GM23248 (cell line): ENCODE measurements at places on chromosomes 16 and 17. TPM values are rescaled to one million over a fixed set of nuclear protein-coding genes. Genes with fewer than 3 reads are reported as not detected.

PLEKHH3 gene
- total RNA-seq = 19.0 and 32.2 TPM in 2 replicates

HOXB5 gene
- 0.22 TPM in 1 of 2 replicates, not detected in the other for total RNA-seq

HEATR9 gene
- not detected in 2 replicates for total RNA-seq

USB1 gene
- total RNA-seq = 7.6 and 19.7 TPM in 2 replicates

ADAMTS18 gene
- not detected in 2 replicates for total RNA-seq

TMEM88 gene
- not detected in 2 replicates for total RNA-seq

APOBR gene
- total RNA-seq = not detected in 2 replicates

PIK3R5 gene
- 0.11 TPM in 1 of 2 replicates, not detected in the other for total RNA-seq

SCNN1G gene
- total RNA-seq = not detected in 2 replicates

CLDN7 gene
- 4.5 and 5.4 TPM in 2 replicates for total RNA-seq

KRTAP9-2 gene
- total RNA-seq = not detected in 2 replicates

CAVIN1 gene
- total RNA-seq = 1,074 and 1,102 TPM in 2 replicates

KRT17 gene
- 0.51 and 3.8 TPM in 2 replicates for total RNA-seq

ACSM5 gene
- not detected in 2 replicates for total RNA-seq

TNP2 gene
- total RNA-seq = not detected in 2 replicates

GRCh38 chr17:57006040-57006439 lies 28.1 kb downstream of the SCPEP1 start:
- DNase-seq = no peak

DNA sequence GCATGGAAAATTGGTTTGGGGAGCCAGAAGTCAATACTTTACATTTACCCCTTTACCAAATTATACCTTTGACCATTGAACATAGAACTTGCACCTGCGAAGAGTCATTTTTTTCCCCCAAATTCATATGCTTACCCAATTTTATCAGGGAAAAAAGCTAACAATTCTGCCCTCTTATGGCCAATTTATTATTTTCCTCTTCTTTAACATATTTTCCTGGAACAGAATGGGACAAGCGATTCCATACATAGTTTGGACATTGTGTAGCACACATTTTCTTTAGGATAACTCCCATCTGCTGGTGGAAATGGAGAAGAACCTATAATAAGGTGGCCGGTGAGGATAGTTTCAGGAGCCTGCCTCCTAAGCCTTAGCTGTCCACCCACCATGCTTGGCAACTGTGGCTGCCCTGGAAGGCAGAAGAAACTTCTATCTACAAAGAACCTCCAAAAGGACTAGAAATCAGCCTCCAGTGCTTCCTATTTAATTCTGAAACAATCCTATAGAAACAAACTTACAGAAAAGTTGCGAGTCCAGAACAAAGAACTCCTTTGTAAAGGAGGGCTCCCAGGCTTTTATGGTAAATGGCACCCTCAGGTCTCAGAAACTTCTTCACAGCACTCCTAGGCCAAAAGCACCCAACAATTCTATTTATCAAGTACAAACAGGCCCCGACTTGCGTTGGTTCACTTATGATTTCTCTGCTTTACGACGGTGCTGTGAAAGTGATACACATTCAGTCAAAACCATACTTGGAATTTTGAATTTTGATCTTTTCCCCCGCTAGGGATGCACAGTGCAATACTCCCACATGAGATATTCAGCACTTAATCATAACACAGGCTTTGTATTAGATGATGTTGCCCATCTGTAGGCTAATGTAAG lies 64.1 kb upstream of the CACNG4 start:
- DNase-seq = peak; percentile 25

- DNase-seq = peak; percentile 91
Measured at GRCh38 chr17:65785109-65785508, 223.7 kb upstream of the AXIN2 start.

GRCh38 chr16:66484453-66485213 lies 57.5 kb downstream of the BEAN1 start:
- DNase-seq = no peak

DNA sequence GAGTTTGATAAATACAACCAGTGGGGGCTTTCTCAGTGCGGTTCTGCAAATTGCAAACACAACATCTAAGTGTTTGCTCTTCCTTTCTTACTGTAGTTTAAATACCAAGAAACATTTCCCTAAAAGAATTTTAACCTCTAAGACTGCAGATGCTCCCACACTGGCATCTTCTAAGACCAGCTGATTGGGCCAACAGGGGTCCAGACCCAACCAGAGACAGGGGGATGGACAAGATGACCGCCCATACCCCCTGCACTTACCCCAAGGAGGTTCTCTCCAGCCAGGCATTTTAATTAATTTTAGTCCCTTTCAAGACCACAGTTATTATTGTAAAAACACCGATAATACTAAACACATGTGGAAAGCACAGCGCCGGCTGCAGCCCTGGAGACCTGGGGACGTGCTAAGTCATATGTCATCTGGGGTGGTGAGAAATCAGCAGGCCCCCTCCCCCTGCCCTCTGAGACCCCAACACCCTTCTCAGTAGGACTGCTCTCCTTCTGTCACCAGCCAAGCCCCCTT lies 242.3 kb downstream of the SOX9 start:
- DNase-seq = peak; percentile 45

GRCh38 chr17:17533901-17534441 lies 37.8 kb upstream of the RASD1 start:
- DNase-seq = no peak

GRCh38 chr17:56717471-56717870 lies 116.2 kb downstream of the C17orf67 start:
- no peak for DNase-seq

DNA sequence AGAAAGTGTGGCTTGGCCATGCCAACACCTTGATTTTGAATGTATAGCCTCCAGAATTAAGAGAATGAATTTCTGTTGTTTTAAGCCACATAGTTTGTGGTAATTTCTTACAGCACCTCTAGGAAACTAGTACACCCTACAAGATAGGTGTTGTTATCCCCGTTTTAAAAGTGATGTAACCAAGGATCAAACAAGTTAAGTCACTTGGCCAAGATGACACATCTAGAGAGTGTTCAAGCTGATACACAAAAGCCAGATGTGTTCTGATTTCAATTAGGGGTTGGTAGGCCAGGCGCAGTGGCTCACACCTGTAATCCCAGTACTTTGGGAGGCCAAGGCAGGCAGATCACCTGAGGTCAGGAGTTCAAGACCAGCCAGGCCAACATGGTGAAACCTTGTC lies 396.5 kb upstream of the SOX9 start:
- no peak for DNase-seq

GRCh38 chr16:83187405-83187804 lies 560.6 kb downstream of the CDH13 start:
- peak; percentile 84 for DNase-seq

- no peak for DNase-seq
Measured at GRCh38 chr16:80976946-80977345, 29.7 kb downstream of the CMC2 start.

DNA sequence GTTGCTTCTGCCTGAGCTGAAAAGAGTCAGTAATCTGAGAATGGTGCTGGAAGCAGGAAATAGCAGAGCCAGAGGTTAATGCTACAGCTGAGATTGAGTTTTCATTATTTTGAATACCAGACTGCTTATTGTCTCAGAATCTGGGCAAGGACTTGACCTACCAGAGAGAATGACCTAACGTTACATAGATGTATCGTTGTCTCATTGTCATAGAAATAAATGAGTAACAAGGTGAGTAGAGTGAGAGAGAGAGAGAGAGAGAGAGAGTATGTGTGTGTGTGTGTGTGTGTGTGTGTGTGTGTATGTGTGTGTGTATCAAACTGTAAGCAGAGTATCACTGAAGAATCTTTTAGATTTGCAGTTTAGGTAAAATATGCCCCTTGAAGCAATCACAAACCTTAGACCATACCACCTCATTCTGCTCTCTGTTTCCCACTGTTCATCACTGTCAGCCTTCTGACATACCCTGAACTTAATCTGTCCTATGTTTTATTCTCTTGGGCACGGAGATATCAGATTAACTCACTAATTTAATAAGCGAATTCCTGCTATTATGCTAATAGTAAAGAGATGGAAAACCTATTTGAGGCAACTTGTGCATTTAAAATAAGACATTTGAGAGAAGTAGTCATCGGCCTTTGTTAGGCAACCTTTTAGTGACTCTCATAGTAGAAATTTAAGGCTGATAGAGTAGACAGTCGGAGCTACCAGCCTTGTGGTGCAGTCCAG lies 87.8 kb downstream of the CYB561 start:
- DNase-seq = peak; percentile 95

GRCh38 chr17:30254150-30254549 lies 18.7 kb upstream of the SLC6A4 start:
- no peak for DNase-seq

DNA sequence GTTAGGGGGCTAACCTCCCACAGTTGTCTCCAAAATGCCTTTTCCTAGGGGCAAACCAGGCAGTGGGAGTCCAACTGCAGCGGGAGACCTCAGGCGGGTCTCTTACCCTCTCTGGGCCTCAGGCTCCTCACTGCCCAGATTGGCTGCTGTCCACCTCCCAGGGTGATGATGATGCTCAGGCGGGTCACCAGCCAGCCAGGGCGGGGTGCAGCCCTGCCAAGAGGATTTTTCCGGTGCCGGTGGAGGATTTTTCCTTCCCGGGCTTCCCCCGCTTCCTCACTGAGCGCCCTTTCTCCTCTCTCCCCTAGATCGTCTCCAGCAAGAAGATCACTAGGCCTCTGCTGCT lies 22.8 kb downstream of the CPNE2 start:
- peak; percentile 19 for DNase-seq

DNA sequence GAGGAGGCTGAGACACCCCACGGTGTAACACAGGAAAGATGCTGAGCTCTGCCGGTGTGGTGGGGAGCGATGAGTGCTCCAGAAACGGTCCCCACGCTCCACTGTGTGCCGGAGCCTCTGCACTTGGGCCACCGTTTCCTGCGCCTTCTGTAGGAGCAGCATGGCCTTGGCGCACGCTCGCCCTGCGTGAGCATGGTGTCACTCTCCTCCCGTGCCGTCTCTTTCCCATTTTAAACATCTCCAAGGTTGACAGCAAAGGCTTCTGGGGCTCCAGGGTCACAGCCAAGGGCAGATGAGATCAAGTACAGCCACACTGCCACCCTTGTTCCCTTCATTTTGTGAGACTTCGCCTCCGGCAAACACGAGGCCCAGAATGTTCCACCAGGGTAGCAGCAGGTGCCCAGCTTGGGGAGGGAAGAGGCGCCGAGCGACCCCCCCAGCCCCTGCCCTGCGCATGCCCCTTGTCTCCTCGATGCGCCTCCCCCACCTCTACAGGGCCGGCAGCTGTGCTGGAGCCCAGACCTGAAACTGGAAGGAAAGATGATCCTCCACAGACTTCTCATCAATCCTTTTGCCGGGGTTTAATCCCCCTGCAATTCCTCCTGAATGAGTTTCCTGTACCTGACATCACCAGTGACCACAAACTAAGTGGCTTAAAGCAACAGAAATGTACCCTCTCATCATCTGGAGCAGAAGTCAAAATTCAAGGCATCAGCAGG lies 19.9 kb upstream of the OSGIN1 start:
- DNase-seq = peak; percentile 28

- no peak for DNase-seq
Measured at GRCh38 chr17:6475411-6475810, 31.2 kb downstream of the PIMREG start.

DNA sequence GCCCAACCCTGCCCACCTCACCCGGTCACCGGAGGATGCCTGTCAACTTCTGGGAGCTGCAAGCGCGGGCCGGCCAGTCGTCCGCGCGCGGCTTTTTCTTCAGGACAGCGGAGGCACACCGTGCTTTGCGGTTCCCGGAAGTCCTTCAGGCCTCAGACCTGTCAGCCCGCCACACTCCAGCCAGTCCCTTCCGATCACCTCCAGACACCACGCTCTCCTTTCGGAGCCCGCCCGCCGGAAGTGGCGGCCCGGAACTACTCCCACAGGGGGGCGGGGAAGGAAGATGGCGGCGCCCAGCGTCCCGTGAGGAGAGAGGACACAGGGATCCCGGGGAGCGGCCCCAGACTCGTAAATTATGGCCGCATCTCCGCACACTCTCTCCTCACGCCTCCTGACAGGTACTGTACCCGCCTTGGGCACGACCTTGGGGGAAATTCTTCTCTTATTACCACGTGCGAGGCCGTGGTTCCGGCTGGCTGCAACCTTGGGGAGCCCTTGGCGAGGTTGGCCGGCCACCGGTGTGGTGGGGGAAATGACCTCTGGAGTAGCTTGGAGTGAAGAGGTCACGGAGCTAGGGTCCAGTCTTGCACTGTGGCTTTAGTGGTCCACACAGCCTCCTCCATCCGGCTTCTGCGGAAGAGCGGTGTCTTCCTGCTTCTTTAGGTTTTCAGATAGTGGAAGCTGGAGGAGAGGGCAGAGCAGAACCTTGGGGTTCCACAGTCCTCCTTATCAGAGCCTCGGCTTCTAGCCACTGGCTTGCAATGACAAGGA lies at the start of gene COX10:
TSS of gene COX10 (plus strand) at position 254 of the 771 bp plus-strand sequence. CDS start at position 356, 102 bp downstream.
- peak; percentile 94 for DNase-seq

GRCh38 chr16:30096862-30097563 lies 1.0 kb upstream of the YPEL3 start:
- DNase-seq = no peak

DNA sequence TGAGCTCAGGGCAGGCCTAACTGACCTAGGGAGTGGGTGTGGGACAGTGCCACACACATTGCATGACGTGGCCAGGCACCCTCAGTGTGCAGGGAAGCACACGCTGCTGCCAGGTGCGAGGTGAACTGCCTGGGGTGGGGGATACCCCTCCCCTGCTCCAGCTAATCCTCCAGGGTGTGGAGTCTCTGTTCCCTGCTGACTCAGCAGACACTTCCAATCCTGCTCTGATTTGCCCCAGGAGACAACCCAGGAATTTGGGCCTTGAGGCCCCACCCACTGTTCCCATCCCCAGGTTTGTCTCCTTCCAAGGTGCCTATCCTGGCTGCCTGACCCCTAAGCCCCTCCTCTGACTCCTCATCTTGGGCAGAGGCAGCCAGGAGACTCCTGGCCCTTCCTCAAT lies 10.7 kb downstream of the DLX3 start:
- DNase-seq = no peak

- no peak for DNase-seq
Measured at GRCh38 chr16:28294201-28294600, 1.9 kb downstream of the SBK1 start.

DNA sequence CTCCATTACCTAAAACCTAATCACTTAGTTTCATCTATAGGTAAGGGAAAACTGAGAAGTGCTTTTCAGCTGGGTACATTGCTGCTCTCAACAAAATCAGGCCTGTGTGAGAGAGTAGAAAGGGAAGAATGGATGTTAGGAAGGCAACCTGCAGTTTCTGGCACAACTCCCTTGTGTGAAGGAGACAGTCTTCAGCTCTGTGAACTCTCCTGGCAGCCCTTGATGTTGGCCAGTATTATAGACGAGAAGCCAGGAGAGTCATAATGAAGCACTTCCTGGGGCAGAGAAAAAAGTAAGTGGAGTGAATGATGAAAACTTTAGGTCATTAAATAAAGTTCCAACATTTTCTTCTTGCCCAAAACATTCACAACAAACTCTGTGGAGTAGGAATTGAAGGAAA lies 260.1 kb downstream of the IRX3 start:
- DNase-seq = peak; percentile 37
